ENCODE measurements at places on chromosomes 2 and 18.

GRCh38 chr2:116687371-116687770 is 1127.1 kb upstream of the DDX18 start:
- no peak for DNase-seq

- DNase-seq: no peak
Measured at GRCh38 chr2:202786842-202787241, 84.7 kb downstream of the ICA1L start.

- DNase-seq: no peak
Measured at GRCh38 chr18:46478796-46479195, 178.2 kb downstream of the LOXHD1 start.

DNA sequence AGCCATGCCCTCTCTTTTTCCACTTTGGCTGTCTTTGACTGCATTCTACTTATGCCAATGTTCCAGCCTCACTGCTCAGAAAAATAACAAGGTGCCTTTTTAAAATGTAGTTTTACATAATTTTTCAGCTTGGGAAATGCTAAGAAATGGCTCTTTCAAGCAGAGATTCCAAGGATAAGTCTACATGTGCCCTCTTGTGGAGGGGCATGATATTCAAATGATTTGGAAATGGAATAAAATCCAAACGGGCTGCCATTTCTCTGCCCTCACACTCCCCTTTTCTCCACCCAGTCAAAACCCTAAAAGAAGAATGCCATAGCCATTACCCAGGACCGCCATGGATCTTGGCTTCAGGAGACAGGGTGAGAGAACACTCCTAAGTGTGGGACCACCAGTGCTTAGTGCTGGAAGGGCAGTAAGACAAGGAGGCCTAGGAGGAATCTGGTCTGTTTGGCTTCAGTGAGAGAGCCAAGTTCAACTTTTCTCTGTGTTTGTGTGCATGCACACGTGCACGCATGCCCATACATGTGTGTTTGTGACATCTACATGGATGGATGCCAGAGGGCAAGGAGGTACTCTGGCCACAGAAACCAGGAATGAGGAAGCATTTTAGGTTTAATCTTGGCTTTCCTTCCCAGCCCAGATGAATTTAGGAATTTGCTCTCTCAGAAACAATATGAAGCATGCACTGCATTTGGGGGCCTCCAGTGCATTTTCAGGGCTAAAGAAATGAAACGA is 174.0 kb upstream of the SLC14A2 start:
- peak; percentile 45 for DNase-seq

GRCh38 chr2:240494194-240494793 is 58.8 kb downstream of the GPC1 start:
- no peak for DNase-seq

GRCh38 chr2:218501665-218502064 is 66.5 kb downstream of the USP37 start:
- no peak for DNase-seq

DNA sequence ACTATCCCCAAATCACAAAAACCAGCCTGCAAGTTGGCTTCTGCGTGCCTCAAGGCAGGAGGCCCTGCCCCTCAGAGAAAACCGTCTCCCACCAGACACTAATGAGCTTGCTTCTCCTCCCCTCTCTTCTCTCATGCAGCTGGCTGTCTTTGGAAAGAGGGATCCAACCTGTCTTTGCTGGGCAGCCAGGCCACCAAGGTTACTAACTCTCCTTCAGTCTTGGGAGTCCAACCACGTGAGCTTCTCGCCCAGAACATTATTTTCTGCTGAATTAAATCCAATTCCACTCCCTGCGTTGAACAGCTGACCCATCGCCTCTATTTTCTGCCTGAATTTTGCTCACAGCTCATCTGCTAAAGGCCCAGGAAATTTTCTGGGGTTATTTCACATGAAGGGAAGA is 291.3 kb upstream of the NCKAP5 start:
- no peak for DNase-seq

- DNase-seq: no peak
Measured at GRCh38 chr2:24262421-24262970, 87.6 kb downstream of the FAM228A start.

- no peak for DNase-seq
Measured at GRCh38 chr2:240789051-240789453, 31.0 kb downstream of the KIF1A start.

GRCh38 chr2:235146206-235146605 is 194.4 kb downstream of the SH3BP4 start:
- DNase-seq: no peak

- DNase-seq: peak; percentile 25
Measured at GRCh38 chr2:217835931-217836891, 166.6 kb downstream of the TNS1 start.

GRCh38 chr2:43314299-43314927 is 88.0 kb upstream of the ZFP36L2 start:
- DNase-seq: no peak

DNA sequence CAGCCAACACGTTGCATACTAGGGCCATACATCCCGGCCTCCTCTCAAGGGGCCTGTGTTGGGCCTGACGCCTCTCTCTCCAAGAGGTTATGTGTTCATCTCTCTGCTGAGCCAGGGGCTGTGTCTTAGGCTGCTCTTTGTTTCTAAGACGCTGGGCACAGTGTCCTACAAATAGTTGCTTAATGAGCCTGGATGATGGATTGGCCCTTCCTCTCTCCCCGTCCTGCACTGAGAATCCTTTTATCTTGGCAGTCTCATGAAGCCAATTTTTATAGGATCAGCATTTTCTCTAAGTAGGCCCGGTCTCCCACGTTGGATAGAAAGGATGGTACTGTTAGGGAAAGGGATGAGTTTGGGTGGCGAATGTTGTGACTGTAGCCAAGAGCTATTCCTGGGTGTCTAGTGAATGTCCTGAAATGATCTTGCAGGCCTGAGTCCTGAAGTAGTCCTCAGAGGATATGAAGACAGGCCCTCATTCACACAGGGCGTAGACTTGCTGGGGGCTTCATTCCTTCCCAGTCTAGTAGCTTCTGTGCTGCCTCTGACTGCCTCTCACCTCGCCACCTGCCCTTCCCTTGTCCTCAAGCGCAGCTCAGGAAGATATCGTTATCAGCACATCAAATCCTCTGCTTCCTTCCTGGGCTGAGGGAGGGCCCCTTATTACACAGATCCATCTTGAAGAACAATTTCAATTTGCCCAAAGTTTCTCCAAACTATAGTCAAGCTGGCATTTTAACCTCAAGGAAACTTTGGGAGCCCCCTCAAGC is 8.8 kb downstream of the LBH start:
- DNase-seq: no peak

- DNase-seq: no peak
Measured at GRCh38 chr2:138447889-138448570, 53.5 kb upstream of the SPOPL start.

GRCh38 chr2:14016289-14016955 is 616.1 kb upstream of the LRATD1 start:
- peak; percentile 57 for DNase-seq

- no peak for DNase-seq
Measured at GRCh38 chr2:38776531-38776930, 1.5 kb upstream of the GEMIN6 start.

DNA sequence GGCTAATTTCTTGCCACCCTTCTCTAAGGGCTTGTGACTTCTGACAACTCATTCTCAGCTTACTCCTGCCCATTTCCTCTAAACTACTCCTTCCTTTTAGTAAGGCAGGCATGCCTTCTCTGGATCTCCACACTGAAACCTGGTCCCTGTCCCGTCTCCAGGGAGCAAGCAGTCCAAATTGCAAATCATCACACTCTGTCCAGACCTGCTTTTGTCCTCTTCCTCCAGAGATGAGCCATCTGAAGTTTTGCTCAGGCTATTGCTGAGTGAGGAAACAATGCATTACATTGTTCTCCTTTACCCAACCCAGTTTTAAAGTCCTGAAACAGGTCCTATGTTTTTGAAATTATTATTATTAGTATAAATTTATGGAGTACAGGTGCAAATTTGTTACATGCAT is 57.3 kb downstream of the ARHGAP25 start:
- DNase-seq: peak; percentile 25

DNA sequence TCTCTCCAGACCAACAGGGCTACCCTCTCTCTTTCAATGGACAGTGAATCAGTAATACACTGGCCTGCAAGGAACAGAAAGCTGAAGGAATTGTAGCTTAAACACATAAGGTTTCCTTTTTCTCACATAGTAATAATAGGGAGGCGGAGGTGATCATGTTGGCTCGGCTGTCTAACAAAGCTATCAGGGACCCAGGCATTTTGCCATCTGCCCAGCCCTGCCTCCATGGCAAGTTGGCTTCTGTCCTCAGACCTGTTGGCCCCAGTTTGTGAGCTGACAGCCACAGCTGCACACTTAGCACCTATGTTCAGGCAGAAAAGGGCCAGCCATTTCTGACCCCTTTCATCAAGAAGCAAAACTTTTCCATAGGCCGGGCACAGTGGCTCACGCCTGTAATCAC is 2.0 kb upstream of the CHRNG start:
- no peak for DNase-seq

DNA sequence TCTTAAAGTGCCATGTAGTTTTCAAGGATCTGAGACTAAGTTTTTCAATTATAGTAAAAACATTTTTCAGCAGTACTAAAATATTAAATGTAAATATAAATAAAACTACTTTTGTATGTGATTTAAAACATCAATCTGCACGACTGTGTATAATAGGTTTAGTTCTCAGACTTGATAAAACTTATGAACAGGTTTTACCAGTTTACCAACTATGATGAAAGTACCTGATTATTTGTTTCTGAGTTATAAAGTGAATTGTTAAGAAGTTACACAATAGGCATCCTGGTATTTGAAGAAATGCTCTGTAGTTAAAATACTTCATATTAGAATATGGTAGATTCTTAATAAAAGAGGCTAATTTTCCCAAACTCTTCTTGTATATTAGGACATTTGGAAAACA is 14.8 kb downstream of the RELCH start:
- DNase-seq: no peak

GRCh38 chr2:163345795-163346573 is 389.8 kb downstream of the FIGN start:
- peak; percentile 58 for DNase-seq

GRCh38 chr2:121670181-121670580 is 20.9 kb upstream of the CLASP1 start:
- DNase-seq: no peak

DNA sequence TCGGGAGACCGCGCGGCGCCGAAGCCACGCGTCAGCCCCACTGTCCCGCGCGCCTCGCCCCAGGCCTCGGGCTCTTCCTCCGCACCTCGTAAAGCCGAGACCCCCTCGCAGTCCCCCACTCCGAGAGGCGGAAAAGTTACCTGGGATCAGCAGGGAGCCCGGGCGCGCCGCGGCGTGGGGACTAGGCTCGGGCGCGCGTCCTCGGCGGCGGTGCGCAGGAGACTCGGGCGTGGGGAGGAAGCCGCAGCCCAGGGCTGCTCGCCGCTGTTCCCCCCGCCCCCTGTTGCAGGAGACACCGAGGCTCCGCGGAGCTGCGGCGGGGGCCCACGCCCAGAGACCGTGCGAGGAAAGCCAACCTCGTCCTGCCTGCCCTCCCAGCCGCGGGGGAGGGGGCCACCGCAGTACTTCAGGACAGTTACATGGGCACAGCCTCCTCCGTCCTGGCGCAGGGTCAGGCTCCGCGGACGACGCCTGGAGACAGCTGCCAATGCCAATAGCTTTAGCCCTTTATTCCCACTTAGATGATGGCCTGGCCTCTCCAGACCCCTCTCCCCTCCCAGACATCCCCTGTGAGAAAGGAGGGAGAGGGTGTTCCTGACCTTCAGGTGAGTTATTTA is at the start of gene EPB41L3:
TSS of gene EPB41L3 (minus strand) at position 225 of the 617 bp plus-strand sequence. CDS start 54,814 bp downstream, outside the sequence.
- peak; percentile 50 for DNase-seq

DNA sequence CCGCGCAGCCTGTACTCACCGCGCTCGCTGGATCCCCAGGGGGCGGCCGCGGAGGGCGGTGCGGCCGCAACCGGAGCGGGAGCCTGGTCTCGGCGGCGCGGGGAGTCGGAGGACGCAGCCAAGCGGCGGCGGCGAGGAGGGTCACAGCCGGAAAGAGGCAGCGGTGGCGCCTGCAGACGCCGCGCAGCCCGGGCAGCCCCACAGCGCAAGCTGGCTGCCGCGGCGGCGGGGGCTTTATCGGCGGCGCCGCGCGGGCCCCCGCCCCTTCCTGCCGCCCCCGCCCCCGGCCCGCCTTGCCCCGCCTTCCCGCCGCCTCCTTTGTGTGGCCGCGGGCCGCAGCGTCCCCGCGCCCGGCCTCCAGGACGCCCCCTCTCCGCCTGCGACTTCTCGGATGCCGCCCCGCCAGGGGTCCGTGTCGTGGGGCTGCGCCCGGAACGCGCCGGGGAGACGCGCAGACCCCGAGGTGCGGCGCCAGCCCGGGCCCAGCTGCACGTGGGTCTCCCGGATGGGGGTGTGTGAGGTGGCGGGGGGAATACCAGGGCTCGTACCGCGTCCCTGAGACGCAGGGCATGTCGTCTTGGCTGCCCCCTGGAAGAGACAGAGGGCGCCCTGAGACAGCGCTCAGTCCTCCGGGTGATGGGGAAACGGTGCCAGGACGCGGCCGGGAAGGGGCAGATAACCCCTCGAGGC is at the start of gene SERPINE2:
TSS of gene SERPINE2 (minus strand) at position 207 of the 690 bp plus-strand sequence. CDS start 37,386 bp downstream, outside the sequence.
- peak; percentile 67 for DNase-seq

DNA sequence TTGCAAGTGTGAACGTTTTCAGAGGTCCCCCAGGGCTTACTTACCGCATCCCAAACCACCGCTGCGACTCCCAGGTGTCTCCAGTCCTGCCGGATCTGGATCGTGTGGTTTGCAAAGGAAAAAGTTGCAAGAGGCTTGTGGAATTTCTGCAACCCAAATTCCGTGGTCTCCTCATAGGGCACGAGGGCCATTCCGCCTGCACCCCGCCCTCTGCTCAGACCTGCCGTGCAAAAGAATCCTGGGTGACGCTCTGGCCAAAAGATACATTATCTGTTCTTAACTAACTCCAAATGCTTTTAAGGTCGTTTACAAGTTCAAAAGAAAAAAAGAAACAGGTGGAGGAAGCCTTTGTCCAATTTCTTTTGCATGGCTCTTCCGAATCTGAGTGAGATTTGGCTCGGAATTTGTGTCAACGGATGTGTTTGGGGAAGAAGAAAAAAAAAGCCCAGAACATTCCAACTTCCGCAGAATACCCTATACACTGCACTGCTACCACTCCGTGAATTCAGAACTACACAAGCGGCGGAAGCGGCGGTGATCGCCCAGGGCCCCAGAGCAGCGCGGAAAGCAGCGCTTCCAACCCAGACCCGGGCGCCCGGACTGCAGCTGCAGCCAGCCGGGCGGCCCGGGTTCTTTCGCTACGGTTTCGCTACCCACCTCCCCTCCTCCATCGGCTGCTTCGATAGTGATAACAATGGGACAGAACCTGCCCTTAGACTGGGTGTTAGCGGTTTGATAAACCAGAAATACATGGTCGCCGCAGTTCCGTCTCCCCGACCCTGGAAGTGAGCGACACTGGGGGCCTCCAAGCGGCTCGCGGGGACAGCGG is 795 bp downstream of the METTL21A start:
- DNase-seq: peak; percentile 72

- DNase-seq: no peak
Measured at GRCh38 chr2:16509042-16509441, 156.6 kb downstream of the CYRIA start.

DNA sequence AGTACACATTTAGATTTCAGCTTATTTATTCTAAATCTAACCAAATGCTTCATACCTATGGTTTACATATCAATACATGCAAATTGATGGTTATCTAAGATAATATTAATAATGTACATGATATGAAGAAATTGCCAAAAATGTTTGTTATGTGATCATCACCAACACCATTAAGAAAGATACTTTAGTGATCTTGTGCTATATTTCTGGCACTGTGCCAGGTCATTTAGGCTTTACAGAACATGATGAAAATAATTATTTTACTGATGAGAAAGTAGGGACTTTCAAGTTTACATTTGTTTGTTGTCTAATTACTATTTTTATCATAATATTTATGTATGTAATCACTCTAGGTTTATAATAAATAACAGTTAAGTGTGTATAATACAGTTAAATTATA is 158.3 kb downstream of the GULP1 start:
- no peak for DNase-seq
